ENCODE measurements at places on chromosomes 4 and X.

- DNase-seq: no peak
Measured at GRCh38 chrX:24125028-24125612, 24.4 kb upstream of the ZFX start.

DNA sequence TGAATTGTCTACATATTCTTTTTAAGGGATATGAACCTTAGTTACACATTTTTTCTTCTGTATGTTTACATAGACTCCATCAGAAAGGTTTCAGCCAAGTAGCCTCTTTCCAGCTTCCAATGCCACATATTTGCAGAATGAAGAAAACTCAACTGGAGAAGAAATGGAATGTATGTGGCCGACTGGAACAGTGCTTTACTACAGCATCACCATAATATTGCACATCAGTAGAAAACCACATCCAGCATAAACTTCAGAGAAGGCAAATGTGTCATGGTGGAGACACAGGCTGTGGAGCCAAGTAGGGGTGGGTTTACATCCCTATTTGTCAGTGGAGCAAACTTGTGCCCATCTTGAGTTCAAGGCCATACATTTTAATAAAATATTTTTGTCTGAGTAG, 204.8 kb upstream of the LDB2 start:
- no peak for DNase-seq

DNA sequence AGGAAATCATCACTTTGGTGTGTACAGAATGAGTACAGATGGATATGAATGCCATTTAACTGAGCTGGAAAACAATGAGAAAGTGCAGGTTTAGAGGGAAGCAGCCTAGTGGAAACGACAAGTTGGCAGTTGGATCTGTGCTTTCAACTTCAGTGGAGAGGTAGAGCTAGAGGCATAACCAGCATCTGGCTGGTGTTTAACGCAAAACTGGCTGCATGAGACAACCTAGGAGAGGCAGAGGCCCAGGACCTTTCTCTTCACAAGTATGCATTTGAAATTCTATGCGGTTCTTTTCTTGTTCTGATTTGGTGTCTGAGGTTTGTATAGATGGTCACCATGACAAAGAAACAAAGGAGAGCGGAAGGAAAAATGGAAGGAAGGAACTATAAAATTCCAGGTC, 63.1 kb downstream of the ANXA5 start:
- no peak for DNase-seq

- no peak for DNase-seq
Measured at GRCh38 chr4:138398322-138398721, 156.2 kb upstream of the SLC7A11 start.

DNA sequence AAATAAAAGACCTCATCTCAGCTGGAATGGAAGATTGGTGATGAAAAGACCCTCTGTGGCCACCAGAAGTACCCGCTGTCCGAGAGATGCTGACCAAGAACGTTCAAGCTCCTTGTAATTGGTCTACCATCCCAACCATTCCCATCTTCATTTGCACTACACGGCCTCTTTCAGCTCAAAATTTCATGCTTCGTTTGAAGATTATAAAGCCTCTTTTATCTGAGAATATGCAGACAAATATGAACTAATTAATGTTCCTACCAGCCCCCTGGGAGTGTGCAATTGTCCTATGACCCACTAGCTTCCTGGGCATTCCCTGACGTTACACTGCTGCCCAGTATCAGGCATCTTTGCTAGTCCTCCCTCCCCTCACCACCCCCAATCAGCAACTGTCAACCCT, 583.7 kb downstream of the MID1IP1 start:
- no peak for DNase-seq

DNA sequence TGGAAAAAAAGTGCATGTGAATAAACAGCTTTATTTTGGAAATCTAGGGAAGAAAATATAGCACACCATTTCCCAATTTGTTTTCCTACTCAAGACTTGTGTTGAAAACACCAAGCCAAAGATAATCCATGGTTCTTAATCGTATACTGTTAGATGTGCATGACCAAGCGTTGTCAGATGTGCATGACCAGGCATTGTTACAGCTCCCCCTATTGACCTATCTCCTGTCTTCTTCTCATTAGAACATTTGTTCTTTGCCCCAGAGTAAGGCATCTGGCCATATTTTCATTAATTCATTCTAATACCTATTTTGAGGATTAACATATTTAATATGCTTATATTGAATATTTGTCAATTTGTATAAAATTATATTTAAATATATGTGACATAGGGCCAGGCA, 14.4 kb upstream of the VCX start:
- no peak for DNase-seq

- DNase-seq: no peak
Measured at GRCh38 chr4:162366146-162366545, 202.3 kb upstream of the FSTL5 start.

- DNase-seq: no peak
Measured at GRCh38 chr4:6581566-6582121, 6.7 kb downstream of the MAN2B2 start.

DNA sequence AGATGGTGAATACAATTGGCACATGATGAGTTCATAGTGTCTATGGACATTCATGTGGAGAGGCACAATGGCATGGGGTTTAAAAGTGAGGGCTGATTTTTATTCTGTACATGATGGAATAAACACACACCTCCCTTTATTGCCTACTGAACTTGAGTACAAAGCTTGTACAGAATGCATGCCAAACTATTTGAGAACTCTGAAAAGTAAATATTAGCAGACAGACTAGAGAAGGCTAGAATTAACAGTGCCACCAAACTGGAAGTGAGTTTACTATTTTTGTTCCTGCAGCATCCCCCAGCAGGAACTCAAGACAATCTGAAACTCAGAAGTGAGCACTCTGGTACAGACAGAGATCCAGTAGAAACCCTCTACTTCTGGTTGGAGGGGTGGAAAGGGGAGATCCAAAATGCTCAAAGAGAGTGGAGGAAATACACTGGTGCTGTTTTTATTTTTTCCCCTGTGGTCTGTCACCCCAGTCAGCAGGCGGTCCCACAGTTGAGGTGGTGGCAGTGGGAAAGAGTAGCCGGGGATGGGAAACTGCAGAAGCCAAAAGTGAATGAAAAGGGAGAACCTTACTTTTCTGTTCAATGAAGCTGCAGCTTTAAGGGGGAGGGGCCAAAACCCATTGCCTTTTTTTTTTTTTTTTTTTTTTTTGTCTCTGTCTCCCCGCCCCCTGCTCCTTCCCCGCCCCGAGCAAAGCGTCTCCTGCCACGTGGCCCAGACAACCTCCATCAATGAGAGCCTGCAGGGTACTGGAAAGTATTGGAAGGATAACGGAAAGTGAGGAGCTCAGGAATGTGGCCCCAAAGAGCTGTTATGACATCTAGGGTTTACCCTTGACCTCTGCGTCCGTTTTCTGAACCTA, 20.5 kb downstream of the AKAP4 start:
- DNase-seq: no peak

DNA sequence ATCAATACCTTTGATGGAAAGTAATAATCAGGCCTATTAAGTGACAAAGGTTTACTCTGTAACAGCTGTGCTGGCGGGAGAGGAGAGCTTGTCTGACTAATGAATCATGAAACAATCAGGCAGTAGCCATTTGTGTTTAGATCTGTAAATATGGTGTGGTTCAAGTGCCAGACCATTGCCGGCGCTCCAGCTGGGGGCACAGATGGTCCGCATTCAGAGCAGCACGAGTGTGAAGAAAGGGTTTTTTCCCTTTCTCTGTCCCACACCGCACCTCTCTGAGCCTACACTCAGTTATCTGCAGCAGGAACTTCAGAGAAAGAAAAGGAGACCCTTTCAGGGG, 111.3 kb upstream of the PAQR3 start:
- DNase-seq: no peak

GRCh38 chr4:6657242-6658208, 17.0 kb downstream of the MRFAP1 start:
- DNase-seq: no peak

- DNase-seq: no peak
Measured at GRCh38 chr4:2714061-2714770, 41.9 kb downstream of the TNIP2 start.

GRCh38 chr4:78596111-78596742, 44.7 kb downstream of the ANXA3 start:
- DNase-seq: no peak

DNA sequence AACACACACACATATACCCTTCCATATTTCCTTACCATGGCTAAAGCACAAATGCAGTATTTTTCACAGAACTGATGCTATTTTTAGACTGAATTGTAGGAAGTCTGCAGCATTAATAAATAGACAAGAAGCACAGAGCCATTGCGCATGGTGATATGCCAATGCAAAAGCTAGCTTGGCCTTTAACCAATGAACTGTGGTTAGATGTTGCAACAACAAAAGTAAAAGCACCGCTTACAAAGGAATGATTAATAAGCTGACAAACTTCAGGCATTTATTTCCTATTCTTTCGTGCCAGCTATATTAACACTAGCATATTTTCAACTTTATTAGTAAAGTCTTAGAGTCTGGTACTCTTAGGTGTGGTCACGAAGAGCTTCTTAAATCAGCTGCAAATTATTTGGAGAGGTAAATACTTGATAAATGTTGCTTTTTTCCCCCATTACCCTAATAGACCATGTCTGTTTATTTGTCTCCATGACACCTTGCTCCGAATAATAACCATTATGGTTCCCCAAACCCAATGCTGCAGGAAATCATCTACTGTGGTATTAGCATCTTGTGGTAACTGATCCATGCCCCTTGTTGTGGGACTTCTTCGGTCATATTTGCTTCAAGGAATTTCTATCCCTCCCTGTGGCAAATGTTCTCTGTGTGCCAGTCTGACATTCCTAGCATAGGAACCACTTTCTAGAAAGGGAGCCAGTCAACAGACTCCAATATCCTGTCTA, 306.1 kb upstream of the TAPT1 start:
- DNase-seq: no peak

- no peak for DNase-seq
Measured at GRCh38 chr4:152707632-152708031, 27.8 kb upstream of the TMEM154 start.

- DNase-seq: no peak
Measured at GRCh38 chr4:122104184-122104583, 47.9 kb upstream of the BLTP1 start.

GRCh38 chr4:147954850-147955249, 223.0 kb downstream of the ARHGAP10 start:
- DNase-seq: no peak

DNA sequence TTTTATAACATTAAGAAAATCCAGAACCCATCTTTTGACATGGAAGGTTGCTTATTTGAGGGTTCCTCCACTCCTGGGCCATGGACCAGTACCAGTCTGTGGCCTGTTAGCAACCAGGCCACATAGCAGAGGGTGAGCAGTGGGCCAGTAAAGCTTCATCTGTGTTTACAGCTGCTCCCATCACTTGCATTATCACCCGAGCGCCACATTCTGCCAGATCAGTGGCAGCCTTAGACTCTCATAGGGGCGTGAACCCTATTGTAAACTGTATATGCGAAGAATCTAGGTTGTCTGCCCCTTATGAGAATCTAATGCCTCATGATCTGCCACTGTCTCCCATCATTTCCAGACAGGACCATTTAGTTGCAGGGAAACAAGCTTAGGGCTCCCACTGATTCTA, 58.6 kb downstream of the NDST4 start:
- no peak for DNase-seq

DNA sequence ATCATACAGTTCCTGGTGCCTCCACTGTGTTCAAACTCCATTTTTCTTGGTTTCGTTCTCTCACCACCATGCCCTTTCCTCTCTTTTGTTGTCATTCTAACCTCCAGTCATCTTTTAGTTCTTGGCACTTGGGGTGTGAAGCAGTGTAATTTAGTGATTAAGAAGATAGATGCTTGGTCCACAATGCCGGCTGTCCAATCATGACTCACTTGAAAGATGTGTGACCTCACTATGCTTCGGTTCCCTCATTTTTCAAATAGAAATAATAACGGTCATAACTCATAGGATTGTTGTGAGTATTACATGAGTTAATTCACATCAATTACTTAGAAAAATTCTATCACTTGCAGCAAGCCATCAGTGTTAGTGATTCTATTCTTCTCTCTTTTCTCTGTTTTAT, 327.8 kb downstream of the ADGRL3 start:
- no peak for DNase-seq

- DNase-seq: no peak
Measured at GRCh38 chr4:155400893-155401292, 24.1 kb upstream of the MAP9 start.

GRCh38 chr4:5890063-5890727, 2.7 kb downstream of the CRMP1 start:
- DNase-seq: peak; percentile 38

DNA sequence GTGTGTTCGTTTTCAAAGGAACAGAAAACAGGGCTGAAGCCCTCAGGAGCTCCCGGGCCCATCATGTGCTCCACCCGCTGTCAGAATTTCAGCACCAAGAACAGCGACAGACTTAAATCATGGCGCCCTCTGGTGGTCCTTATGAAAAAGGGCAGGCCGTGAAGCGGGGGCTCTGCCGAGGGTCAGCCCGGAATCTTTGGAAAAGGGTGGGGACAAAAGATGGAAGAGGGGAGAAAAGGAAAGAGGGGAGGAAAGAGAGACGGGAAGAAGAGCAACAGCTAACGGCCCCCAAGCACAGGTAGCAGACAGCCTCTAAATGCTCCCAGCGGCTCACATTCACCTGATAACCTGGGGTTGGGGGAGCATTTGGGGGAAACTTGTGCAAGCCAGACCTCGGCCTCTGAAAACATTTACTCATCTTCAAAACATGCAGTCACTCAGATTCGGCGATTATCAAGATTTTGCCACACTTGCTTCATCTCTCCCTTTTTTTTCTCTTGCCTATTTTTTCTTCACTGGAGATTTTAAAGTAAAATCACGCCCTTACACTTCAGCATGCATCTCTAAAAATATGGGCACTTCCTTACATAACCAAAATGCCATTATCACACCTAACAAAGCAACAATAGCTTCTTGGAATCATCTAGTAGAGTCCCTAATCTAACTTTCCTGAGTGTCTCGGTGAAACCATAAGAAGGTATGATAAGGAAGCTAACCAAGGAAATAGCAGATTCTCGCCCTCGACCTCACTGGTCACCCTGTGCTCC, 28.1 kb upstream of the MAN2B2 start:
- no peak for DNase-seq

- DNase-seq: no peak
Measured at GRCh38 chr4:15003891-15004738, 1.8 kb downstream of the CPEB2 start.

GRCh38 chrX:3962511-3963311, 249.3 kb upstream of the PRKX start:
- peak; percentile 36 for DNase-seq

GRCh38 chr4:90080116-90080515, 47.1 kb upstream of the CCSER1 start:
- no peak for DNase-seq

GRCh38 chr4:150817017-150817416, 198.1 kb downstream of the LRBA start:
- DNase-seq: no peak

GRCh38 chr4:71872767-71873415, 89.0 kb upstream of the GC start:
- DNase-seq: no peak

GRCh38 chr4:54390670-54391069, 161.6 kb downstream of the PDGFRA start:
- no peak for DNase-seq
